ENCODE measurements at places on chromosomes 2 and 18. TPM values are rescaled to one million over a fixed set of nuclear protein-coding genes. Genes with fewer than 3 reads are reported as not detected.

The SGPP2 gene
- 24.8 TPM for total RNA-seq

The LRRFIP1 gene
- 132 TPM for total RNA-seq

The GATA6 gene
- total RNA-seq, result 9.8 TPM

The SLC4A3 gene
- total RNA-seq, result 13.5 TPM

The KLHL41 gene
- 0.49 TPM for total RNA-seq

The CHRNA1 gene
- not detected for total RNA-seq

The HOXD12 gene
- 1.7 TPM for total RNA-seq

The LYG2 gene
- total RNA-seq, result not detected

- DNase-seq, result peak; percentile 75
Observed at GRCh38 chr2:126795656-126796055, 103.0 kb upstream of the TEX51 start.

DNA sequence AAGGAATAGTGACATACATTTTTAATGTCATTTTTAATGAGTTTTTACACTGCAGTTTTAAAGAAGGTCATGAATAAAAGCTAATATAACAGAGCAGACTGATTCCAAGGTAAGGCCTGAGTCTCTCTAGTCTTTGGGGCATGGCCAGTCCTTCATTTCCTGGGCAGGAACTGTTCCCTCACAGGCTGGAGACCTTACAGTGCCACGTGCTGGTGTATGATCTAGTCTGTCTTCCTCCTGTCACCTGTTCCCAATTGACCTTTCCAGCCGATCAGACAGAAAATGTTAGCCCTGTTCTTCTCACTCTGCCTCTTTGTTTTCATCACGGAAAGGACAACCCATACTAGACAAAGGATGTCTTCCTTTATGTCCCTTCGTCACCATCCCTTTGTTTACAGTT is 33.6 kb downstream of the ZCCHC2 start:
- no peak for DNase-seq

DNA sequence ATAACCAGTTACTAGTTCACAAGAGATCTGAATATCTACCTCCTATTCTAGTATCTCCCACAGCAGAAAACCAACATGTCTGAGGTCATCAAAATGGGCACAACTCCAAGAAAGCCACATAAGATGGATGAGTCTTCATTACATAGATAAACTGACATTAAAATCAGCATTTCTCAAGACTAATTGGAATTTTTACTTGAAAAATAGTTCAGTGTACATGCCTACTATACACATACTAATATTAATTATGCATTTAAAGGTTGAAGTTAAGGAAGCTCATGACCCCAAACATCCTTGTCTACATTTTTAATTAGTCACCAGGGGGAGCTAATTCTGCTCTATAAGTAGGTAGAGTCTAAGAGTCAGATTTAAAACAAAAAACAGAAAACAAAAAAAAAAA is 41.9 kb downstream of the ZNF521 start:
- DNase-seq, result no peak

- DNase-seq, result no peak
Observed at GRCh38 chr2:97950329-97951154, 45.2 kb downstream of the TMEM131 start.

DNA sequence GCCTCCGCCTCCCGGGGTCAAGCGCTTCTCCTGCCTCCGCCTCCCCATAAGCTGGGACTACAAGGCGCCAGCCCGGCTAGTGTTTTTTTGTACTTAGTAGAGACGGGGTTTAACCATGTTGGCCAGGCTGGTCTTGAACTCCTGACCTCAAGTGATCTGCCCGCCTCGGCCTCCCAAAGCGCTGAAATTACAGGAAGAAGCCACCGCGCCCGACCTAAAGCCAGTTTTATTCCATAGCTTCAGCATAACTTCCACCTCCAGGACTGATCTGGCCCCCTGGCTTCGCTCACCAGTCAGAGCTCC is 783 bp upstream of the TXNL4A start:
- no peak for DNase-seq

DNA sequence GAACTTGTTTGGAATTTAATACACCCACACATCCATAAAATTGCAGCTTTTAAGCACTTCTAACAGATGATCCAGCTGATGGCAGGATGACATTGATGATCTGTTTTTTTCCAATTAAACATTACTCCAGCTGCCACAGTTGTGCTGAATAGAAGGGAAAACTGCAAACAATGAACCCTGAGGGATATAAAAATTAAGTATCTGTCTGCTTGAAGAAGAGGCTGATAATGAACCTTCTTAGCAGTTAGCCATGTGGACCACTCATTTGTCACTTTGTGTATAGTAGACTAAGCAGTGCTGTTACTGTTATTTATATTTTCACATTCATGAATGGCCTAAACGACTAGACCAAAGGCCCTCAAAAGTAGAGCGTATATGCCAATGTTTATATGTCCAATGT is 1201.0 kb upstream of the LRRTM1 start:
- DNase-seq, result no peak

GRCh38 chr2:29039718-29040480 is 34.4 kb downstream of the PCARE start:
- DNase-seq, result no peak

- DNase-seq, result no peak
Observed at GRCh38 chr18:46402945-46403344, 254.1 kb downstream of the LOXHD1 start.

DNA sequence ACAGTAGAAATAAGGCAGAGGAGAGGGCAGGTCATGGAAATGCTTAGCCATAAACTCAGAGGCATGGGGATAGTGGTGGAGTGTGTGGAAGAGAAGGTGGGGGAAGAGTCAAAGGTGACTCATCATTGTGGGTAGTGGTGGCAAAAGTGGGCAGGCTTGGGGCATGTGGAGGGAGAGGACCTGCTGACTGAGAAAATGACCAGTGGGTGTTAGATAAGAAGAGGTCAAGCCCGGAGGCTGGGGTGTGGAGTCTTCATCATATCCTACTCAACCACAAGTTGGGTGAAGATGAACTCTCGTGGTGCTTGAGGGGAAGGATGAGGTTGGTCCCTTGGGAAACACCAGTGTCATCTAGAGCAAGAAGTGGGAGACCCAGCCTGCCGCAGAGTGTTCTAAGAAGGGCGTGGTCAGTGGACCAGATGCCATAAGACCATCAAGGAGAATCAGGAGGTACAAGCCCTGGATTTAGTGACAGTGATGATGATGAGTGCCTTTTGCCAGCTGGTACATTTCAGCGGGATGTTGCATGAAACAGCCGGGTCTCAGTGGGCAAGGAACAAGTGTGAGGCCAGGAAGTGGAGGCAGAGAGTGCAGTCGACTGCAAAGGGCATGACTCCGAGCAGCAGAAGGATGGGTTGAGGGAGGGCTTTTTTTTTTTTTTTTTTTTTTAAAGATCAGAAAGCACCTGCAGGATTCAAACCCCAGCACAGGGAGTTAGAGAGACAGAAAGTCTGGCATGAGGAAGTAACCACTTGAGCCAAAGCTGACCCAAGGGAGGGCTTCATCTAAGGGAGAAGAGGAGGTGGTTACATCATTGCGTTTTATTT is 122.6 kb upstream of the SPRED2 start:
- DNase-seq, result no peak

GRCh38 chr2:199792381-199792780 is 58.6 kb downstream of the FTCDNL1 start:
- no peak for DNase-seq

DNA sequence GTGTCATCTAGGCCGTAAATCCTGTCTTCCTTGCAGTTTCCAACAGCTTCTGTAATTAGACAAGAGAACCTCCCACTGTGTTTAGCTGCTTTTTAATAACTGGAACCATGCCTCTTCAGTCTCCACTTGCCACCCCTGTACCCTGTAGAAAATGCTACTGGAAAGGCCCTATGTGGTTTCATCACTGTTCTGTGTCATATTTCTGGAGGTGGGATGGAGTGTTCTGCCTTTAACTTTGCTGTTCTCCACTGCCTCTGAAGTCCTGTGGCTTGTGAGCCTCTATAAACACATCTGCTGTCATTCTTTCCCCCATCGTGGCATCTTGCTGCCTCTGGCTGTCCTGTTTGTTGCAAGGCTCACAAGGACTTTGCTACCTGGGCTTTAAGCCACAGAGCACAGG is 17.9 kb downstream of the MGAT5 start:
- no peak for DNase-seq

DNA sequence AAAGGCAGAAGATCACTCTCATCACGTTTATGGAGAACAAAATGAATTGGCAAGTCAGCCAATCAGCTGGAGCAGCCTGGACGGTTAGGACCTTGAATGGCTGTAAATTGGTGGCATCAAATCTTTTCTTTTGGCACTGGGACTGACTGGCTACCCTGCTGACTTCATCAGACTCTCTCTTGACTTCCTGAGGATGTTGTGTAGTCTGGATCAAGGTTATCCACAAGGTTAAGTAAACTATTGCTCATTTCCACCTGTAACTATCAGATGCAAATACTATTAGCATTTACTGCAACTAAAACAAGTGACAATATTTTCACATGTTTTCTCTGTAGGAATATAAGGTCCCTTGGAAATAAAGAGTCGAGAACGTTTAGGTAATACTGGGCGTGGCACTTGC is 134.3 kb upstream of the RASGRP3 start:
- DNase-seq, result no peak

DNA sequence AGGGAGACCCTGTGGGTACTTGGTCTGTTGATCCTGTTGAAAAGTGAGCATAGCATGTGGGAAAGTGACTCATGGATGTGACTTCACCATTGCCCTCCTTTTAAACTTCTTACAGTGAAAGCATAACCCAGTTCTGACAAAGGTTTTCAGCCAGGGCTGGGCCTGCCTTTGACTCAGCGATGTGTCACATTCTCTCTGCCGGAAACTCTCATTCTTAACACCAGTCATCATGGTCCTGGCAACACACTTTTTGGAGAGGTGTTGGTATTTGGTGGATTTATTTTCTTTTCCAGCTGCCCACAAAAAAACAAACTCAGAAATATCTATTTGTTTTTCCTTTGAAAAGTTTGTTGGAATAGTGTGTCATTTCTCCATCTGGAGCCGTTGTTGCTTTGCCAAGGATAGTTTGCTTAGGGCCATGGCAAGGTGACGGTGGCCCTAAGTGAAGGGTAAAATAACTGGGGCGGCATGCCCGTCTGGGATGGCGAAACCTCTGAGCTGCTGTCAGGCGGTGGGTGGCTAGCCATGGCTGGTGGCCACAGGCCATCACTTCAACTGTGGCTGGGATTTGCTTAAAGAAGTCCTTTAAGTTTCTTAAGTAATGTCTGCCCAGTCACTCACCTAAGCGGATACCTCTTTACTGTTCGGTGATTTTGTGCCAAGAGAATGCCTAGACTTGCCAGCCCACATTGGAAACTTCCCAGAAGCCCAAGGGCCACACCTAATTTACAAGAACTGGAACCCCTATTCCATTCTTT is 123.3 kb downstream of the LTBP1 start:
- DNase-seq, result no peak

DNA sequence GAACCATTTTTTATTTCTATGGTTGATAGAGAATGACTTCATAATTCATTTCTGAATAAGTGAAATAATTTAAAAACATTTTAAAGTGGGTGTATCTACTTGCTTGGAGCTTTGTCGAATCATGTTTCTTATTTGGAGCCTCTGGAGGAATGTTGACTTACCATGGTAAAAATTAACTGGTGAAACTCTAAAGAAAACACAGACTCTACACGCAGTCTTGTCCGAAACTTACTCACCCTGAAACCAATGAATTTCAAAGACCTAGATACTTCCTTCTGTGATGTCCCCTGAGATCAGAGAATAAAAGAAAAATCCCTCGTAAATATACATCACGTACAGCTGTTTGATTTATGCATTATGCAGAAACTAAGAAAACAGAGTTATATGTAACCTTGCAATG is 665.2 kb upstream of the NRXN1 start:
- DNase-seq, result no peak

DNA sequence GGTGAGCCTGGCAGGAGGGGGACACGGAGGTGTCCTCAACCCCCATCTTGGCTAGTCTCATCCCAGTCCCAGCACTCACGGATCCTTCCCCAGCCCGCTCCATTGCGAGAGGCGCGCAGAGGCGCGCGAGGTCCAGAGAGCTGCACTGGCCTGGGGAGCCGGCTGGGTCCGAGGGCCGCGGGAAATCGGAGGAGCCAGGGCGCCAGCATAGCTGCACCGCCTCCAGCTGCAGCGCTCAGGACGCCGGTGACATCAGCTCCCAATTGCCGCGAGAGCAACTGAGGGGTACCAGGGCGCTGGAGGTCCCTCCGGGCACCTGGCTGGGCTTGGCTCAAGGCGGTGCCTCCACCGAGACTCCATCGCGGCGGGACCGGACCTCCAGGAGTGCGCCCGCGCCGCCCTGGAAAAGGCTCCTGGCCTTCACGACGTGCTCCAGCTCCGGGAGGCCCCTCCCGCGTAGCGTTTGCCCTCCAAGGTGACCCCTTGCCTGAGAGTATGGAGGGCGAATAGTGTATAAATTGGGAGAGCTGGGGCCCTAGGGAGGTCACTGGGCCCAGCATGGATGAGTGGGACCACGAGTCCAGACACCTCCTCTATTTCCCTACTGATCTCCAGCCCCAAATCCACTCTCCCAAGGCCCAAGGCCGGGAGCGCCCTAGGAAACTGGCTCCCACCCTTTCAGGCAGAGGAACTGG is 5.5 kb downstream of the RTKN start:
- DNase-seq, result no peak

DNA sequence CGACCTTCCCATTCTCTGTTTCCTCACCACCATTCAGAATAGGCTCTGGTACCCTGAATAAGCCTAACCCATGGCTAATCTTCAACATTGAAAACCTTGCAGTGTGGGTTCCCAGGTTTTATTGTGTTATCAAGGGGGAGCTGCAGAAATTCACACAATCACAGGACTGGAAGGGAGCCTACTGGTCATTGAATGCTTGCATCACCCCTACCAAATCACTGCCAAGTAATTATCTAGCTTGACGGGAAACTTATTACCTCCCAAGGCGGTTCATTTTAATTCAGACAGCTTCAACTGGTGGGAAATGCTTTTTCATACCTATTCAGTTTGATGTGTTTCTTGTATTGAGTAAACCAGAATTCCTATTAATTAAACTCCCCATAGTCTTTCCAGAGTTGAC is 33.6 kb upstream of the EFEMP1 start:
- DNase-seq, result no peak

DNA sequence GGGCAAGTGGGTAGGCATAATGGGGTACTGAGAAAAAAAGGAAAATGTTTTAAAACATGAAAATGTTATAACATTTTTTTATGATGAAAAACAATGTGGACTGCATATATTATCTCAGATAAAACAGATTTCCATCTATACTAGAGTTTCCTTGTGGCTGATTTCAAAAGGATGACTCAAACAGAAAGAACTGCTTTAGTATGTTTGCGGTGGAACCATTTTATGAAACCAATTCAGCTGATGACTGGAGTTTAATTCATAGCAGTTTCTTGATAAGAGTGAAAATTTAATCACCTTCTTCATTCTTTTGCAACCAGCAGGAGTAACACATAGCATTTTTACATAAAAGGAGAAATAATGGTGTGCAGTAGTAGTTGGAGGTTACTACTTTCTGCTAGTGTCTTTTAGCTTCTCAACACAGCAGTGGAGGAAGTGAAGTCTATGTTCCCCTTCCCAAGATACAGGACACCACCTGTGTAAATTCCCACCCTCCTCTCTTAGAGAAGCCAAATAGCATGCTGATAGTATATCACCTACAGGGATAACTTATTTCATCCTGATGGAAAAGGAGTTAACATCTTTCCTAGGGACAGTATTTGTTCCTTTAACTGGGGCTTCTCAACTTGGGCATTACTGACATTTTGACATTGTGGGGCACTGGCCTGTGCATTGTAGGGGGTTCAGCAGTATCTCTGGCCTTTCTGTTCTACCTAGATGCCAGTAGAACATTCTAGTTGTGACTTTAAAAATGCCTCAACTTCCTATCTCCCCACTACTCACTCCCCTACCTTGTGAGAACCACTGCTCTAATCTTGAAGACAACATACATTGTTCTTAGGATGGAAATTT is 29.9 kb downstream of the PELI1 start:
- no peak for DNase-seq

GRCh38 chr2:16537347-16537746 is 128.3 kb downstream of the CYRIA start:
- no peak for DNase-seq
